ENCODE measurements at places on chromosomes 3 and 15.

GRCh38 chr3:181711325-181712135 is at the start of gene SOX2:
Gene SOX2 (plus strand): TSS chr3:181711925. CDS start chr3:181712361, 436 bp downstream.
- DNase-seq: peak; percentile 40

DNA sequence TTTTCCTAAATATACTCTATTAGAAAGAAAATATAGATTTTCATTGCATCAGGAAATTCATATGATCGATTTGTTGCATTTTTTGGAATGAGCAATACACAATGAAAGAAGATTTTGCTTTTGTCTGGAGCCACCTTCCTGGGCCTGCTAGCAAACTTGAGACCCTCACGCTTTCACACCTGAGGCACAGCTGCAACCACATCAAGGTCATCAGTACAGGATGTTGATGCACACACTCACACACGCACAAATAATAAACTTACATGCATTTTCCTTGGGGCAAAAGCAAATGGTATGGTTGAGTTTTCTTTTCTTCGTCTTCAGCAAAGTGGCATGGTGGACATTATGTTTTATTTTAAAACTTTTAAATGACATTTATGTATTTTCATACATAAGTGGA is 64.8 kb upstream of the SATB1 start:
- DNase-seq: no peak

DNA sequence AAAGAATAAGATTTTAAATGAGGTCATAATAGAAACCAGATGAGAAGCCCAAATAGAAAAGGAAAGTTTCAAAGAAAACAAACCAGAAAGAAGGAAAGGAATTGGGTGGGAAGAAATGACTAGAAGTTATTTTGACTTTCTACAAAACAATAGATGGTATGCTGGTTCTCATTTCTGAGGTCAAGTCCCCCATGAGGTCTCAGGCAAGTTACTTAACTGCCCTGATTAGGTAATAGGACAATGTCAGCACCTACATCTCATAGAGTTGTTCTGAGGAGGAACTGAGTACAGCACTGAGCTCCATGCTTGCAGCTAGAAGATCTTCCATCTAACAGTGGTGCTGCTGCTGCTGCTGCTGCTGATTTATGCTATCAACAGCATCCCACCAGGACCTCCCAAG is 185.9 kb downstream of the ERC2 start:
- DNase-seq: no peak

DNA sequence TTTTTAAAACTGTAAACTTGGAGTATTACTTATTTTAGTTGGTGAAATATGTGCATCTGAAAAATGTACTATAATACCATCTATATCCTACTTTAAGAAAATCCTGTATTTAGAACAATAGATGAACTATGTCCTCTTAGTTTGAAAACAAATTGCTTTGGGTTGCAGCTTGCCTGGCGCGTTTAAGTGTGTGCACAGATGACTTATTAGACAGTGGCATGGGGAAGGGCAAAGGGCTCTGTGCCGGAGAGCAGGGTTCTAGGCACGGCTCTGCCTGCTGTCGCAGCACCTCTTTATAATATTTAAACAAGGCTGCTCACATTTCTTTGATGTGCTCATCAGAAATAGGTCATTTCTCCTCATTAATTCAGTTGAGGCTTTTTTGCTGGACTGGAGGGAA is 10.0 kb downstream of the PXK start:
- DNase-seq: no peak

DNA sequence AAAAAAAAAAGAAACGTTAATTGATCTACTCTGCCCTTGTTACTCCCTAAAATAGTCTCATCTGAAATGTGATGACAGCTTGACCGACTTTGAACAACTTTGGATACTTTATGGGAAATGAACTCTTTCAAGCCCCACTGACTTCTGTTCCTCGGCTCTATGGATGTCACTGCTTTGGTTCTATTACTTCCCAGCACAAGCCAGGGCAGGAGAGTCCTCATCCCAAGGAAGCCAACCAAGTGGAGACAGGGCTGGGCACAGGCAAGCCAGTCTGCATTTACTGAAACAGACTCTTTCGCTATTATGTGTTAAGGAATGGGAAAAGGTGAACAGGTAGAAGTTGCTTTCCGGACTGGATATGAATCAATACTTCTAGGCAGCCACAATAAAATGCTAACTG is 444.0 kb downstream of the FOXP1 start:
- DNase-seq: no peak

DNA sequence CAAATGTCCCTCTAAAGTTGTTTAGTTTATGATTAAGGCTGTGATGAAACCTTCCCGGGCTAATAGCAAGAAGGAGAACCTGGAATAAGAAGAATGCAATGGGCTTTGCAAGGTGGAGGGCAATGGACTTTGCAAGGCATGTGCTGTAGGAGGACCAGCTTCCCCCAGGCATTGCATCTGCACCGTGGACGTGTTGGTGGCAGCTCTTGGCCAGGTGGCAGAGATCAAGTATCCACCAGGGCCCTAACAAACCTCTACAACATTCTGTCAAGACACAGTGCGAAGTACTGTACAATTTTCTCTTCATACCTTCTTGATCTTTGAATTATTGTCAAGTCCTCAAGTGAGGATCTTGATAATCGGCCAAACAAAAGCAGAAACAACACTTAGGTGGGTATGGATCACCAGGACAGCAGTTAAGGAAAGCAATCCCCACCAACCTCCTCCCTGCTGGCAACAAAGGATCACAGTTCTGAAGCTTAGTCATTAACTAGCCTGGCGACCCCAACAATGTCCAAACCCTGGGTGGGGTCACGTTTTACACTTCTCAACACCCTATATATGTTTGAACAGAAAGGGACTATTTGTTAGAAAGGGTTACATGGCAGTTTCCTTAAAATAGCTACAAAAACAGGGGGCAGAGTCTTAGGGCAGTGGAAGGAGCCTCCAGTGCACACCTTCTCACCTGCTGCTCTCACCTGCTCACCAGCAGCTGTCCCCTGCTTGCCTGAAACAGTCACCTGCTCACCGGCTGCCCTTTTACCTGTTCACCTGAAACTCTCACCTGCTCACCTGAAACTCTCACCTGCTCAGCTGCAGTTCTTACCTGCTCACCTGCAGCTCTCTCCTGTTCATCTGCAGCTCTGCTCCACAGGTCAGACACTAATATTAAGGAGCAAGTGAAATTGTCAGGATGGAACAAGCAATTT is 137.9 kb upstream of the LIPC start:
- no peak for DNase-seq

DNA sequence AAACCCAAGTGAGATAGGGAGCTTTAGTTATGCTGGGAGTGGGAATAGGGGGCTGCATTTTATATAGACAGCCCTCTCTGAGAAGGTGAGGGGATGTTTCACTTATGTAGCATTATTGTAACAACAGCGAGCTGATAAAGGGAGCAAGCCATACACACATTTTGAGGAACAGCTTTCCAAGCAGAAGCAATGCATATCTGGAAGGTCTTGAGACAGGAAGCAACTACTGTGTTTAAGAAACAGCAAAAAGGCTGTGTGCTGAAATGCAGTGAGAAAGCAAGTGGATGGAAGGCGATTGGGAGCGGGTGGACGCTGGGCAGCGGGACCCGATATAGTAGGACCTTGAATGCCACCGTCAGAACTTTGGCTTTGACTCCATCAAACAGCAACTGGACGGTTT is 155.9 kb upstream of the TBL1XR1 start:
- DNase-seq: no peak

DNA sequence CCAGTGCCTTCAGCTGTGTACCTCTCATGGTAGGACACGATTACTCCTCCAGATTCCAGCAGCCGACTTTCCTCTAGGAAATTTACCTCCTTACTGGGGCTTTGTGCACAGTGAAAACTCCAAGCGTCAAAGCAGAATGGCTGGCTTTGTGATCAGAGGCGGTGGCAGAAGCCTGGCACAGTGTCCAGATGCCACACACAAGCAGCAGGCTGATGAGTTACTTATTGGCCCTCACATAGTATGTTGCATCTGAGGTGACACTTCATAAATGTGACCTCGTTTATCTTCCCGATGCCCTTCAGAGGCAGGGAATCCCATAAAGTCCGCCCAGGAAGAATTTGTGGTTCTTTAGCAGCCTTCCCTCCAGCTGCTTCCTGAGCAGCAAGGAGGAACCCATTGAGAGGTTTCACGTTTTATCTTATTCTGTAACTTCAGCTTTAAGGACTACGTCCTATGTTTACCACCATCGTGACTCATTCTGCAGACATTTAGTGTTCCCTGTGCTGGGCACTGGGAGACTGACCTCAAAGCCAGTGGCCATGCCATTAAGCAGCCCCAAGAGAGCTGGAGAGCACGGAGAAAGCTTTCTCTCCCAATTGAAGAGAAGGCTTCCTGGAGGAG is 107.1 kb upstream of the C15orf61 start:
- no peak for DNase-seq

DNA sequence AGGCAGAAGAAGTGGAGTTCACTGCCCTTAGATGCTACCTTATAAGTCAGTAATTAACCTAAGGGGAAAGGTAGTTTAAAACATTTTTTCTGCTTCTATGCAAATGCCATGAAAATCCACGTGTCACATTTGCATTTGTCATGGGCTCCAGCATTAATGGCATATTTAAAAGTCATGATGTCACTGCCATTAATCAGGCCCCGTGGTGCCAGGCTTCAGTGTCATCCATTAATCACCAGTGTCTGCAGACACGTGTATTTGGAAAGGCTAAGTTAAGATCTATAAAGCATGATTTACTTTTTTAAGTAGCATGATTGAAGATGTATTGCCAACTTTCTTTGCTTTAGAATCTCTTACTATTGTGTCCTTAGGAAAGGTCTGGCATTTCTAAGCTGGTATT is 857.8 kb downstream of the TUSC7 start:
- no peak for DNase-seq

DNA sequence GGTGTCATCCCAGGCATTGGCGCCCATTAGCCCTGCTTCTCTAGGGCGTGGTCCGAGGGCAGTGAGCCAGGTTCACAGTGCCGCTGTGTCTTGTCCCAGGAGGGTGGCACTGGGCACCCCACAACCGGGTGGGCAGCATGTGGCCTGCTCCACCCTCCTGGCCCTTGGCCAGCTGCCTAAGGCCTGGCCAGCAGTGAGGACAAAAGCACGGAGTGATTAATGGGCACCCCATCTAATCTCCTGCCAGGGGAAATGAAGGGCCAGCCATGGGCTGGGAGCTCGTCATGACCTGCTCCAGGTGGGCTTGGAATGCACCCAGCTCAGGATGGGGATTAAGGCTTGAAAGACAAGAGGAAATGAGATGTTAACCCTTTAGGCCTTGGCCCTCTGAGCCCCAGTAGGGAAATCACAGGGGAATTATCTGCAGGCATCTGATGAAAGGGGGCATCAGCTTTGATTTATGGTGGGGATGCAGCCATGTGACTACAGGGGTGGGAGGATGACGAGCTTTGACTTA is 5.2 kb downstream of the THSD4 start:
- no peak for DNase-seq

DNA sequence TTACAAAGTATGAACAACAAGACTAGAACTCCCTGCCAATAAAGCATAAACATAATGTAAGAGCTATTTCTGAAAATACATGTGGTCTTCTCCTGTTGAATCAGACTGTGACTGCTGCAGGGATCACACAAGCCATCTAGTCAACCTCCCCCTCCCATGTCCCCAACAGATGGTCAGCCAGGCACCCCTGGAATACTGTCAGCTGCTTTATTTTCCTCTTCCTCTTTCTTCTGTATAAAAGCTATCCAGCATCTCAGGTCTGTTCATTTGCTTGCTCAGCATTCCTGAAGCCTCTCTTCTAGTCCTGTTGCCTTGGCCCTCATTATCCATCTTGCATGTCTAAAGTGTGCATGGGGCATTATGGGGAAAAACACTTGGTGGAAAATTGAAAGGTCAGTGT is 6.5 kb upstream of the MINDY4B start:
- DNase-seq: peak; percentile 8

DNA sequence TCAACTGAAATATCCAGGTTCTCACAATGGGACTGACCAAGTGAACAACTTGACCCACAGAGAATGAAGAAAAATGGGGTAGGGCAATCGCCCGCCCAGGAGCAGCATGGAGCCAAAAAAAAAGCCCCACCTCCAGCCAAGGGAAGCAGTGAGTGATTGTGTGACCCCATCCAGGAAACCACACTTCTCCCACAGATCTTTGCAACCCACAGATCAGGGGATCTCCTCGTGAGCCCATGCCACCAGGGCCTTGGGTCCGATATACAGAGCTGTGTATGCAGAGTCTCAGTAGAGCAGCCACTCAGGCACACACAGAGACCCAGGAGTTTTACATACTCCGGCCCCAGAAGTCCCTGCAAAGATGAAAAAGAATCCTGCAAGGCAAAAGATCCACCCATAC is 35.7 kb downstream of the PYGO1 start:
- DNase-seq: no peak
